ENCODE measurements at places on chromosomes 11 and 22.
A peak's percentile ranks its signal among the peaks of the same experiment; 100 is the strongest.

- DNase-seq: no peak
These were observed 2.8 kb upstream of the DIXDC1 start for GRCh38 chr11:111934306-111934705.

DNA sequence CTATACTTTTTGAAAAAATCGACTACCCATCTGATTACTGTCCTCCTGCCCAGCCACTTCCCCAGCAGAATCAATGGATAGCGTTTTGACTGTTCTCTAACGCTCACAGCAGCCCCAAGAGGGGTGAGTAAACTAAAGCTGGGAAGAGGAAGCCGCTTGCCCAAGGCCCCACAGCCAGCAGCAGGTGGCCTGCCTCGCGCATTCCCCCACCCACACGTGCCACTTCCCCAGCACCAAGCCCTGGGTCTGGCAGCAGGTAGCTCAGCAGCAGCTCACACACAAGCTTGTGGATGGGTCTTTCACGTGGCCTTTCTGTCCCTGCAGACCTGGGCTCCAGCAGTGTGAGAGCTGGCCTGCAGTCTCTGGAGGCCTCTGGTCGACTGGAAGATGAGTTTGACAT, 34.3 kb downstream of the TOM1 start:
- peak; percentile 39 for DNase-seq

- no peak for DNase-seq
These were observed 97.6 kb downstream of the SLC1A2 start for GRCh38 chr11:35321532-35322317.

DNA sequence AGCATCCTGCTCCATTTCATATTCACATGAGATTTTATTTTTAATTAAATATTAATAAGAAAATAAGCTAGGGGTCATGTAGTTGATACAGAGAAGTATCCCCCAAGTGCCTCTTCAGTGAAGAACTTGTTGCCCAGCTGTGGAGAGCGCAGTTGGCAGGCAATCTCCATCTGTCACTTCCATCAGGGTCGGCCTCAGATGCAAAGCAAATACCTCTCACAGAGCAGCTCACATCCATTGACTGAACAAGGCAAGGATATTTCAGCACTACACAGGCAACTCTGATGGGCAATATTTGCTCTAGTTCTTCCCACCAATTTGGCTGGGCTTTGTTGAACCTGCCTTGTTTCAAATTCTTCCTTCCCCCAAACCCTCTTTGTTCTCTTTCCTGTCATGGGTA, 129.4 kb downstream of the NOX4 start:
- DNase-seq: no peak

DNA sequence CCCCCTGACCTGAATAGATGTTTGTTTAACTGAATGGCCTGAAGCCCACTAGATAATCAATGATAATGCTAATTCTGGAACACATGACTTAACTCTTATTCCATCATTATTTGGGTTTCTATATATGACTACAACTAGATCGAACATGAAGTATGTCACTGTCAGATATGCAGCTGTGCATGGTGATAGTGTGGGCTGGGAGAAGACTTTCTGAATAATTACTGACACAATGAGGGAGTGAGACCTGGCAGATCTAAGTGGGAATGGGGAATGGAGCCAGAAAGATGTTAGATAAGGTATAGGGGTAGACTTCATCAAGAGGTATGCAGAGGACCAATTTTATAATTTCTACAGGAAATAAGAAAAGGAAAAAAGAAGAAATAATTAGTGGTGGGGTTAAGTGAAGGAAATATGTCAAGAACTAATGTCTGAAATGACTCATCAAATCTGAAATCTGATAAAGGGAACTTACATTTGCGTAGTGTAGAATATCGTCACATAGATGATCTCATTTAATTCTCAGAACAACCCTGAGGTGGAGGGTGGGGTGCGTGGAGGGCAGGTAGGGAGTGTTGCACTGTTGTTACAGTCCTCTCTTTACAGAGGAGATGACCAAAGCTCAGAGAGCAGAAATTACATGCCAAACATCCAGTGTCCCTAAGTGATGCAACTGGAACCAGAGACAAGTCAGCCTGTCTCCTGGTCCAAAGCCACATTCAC, 68.2 kb upstream of the EED start:
- DNase-seq: peak; percentile 63

DNA sequence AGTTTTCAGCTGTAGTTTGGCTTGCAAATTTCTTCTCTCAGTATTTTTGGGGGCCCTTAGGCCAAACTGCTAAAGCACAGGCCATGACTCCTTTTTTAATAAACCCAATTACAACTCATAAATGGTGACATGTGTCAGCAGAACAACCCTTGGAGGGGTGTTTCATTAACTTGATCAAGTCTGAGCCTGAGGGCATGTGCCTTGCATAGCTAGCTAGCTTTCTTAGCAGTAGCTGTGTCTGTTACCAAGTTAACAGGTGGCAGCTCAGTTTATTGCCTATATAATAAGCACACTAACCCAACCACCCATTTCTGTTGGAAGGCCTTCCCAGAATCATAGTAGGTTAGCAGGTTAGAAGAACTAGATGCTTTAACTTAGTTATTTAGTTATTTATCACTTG, 950.3 kb upstream of the CCDC90B start:
- DNase-seq: no peak

GRCh38 chr11:10476927-10477689, 22.0 kb downstream of the AMPD3 start:
- no peak for DNase-seq

DNA sequence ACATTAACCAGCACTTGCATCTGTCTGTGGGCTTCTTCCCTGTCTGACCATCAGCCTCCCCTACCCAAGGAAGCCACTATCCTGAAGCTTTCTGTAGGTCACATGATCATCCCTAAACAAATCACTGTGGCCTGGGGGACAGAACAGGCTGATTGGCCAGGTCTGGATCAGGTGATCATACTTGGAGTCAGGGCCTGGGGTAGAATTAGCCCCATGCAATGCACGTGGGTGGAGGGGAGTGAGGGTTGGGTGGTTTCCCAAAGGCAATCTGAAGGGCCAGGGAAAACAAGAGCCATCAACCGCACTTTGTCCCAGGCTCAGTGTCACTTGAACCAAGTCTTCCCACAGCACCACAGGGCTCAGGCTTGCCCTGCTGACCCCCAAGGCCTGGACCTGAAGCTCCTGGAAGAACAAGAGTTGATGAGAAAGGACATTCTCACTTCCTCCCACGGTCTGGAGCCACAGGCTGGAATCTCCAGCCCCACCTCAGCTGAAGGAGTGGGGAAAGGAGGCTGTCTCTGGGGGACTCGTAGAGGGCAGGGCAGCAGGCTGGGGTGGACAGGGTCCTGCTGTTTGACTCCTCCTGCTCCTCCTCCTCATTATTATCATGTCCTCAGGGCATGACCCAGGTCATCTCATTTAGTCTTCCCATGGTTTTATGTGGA, 31.5 kb upstream of the TSPAN18 start:
- DNase-seq: no peak

GRCh38 chr22:38444783-38445182, 10.2 kb downstream of the KCNJ4 start:
- DNase-seq: no peak

GRCh38 chr11:71456294-71456693, 3.3 kb downstream of the NADSYN1 start:
- DNase-seq: no peak

DNA sequence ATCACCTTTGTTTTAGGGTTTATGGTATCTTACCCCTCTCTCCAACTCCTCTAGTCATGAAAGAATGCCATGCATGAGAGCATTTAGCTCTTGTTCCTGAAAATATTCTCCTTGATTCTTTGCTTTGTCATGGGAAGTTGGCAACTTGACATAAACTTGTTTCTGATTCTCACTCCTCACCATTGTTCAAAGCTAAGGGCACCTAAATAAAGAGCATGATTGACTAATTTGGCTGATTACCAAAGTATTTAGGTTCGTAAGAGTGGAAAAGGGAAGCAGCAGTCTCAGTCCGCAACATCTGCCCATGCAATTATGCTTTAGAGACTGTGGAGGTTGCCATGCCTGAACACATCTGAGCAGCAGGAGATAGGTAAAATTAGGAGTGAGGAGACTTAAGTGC, 26.4 kb downstream of the OR52K1 start:
- no peak for DNase-seq

DNA sequence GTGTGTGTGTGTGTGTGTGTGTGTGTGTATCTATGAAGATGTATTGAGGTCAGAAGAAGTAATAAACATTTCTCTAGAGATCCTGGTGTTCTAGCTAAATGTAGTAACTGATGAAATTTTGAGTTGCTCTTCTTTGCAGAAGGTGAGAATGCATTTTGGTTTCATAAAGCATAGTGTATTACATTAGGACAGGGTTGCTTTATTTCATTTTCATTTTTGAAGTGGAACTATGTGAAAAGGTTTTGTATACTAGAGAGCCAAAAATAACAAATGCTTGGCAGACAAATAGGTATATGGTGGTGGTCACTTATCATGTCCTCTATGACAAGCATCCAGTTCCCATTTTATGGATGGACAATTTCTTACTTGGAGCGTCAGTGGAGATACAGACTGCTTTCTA, 99.0 kb downstream of the CASP12 start:
- DNase-seq: no peak

- DNase-seq: no peak
These were observed 189.8 kb downstream of the JRKL start for GRCh38 chr11:96579656-96580055.

DNA sequence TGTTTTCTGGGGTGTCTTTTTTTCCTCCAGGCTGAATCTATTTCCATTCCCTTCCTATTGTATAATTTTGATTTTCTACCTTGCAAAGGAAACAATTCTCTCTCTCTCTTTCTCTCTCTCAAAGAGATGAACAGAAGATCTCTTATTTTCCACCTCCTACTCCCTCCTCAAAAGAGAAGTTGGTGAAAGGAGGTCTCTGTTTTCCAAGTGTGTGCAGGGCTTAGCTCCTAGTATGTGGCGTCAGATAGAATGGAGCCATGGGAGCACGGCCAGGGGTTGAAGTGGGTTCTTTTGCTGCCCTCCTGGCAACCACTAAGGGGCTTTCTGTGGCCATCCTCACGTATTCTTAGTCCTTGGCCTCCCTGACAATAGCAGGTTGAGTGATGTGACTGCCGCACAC, 480 bp downstream of the TRIM34 start:
- no peak for DNase-seq

- DNase-seq: no peak
These were observed 17.3 kb upstream of the OSBPL5 start for GRCh38 chr11:3182462-3182852.

GRCh38 chr11:73379189-73379880, 3.1 kb downstream of the RELT start:
- DNase-seq: no peak

DNA sequence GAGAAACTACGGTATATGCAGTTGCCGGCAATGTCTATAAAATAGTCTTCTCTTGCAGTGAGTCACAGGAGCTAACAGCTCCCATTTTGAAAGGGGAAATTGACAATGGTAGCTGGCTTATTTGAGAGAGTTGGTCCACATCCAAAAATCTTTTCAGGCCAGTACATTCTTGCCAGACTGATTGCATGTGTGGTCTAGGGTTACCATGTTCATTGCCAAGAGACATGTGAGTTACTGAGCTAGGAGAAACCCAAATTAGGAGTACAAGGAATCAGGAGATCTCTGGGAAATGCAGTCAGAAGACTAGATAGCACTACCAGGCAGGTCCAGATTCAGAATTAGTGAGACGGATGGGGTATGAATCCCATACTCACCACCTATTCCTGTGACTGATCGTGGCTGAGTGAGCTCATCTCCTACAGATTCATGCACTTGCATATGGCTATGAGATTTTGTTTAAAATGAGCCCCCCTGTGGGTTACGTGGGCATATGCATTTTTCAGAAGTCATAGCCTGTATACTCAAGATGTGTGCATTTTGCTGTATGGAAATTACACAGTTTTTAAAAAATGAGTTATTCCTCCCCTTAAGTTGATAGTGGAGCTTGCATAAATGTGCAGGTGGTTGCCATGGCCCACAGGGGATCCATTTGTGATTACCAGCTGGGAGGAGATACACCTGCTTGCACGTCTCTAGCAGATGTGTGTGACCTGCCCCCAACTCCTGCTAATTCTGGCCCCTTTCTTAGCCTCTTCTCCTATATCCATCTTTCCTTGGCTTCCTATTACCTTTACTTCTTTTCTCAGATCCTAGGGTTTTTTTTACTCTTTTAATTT, 102.7 kb downstream of the COMMD9 start:
- DNase-seq: no peak

DNA sequence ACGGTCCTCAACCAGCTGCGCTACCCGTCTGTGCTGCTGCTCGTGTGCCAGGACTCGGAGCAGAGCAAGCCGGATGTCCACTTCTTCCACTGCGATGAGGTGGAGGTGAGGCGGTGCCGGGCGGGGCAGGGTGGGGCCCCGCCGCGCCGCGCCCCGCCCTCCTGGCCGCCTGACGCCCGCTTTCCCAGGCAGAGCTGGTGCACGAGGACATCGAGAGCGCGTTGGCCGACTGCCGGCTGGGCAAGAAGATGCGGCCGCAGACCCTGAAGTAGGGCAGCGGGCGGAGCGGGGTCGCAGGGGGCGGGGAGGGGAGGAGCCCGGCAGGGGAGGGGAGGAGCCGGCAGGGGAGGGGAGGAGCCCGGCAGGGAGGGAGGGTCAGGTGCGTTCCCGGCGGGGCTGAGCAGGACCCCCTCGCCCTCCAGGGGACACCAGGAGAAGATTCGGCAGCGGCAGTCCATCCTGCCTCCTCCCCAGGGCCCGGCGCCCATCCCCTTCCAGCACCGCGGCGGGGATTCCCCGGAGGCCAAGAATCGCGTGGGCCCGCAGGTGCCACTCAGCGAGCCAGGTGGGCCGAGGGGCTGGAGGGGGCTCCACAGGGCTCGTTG, 14.7 kb downstream of the EPS8L2 start:
- peak; percentile 49 for DNase-seq

- no peak for DNase-seq
These were observed 7.6 kb upstream of the MICAL2 start for GRCh38 chr11:12102588-12103410.

DNA sequence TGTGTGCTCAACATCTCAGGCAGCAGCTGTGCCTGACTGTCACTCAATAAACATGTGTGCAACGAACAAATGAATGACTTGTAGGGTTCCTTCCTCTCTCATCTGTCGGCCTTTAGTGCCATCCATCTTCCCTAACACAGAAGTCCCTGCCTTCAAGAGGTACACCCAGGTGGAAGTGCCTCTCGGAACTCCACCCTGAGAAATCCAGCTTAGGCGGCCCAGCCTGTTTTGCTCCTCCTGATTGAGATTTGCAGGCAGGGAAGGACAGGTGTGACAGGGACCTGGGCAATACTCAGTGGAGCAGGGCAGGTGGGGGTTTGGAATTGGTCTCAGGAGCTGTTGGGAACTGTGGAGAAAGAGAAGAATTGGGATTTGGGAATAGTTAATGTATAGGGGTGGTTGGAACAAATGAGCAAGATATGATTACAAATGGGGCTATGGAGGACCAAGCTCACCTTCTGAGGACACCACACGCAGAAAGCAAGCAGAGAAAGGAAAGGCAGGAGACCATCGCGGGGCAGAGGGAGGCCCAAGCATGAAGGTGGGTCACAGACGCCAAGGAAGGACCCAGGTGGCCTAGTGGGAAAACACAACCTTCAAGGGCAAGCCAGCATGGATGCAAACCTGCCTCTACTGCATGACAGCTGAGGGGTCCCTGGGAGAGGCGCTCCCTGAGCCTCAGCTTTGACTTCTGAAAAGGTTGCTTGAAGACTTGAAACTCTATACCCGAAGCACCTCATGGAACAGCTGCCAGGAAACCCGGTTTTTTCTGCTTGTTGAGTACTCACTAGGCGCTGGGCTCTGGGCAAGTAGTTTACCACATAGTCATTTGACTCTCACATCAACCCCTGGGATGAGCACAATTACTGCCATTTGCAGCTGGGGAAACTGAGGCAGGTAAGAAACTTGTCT, 40.9 kb upstream of the ANO1 start:
- DNase-seq: no peak

Data from activated CD4-positive, alpha-beta T cell treated with anti-CD3 and anti-CD28 coated beads, Interleukin-2, amount 50 U/mL, for 48 hours (primary cell).